ENCODE measurements at places on chromosomes 4 and X.

DNA sequence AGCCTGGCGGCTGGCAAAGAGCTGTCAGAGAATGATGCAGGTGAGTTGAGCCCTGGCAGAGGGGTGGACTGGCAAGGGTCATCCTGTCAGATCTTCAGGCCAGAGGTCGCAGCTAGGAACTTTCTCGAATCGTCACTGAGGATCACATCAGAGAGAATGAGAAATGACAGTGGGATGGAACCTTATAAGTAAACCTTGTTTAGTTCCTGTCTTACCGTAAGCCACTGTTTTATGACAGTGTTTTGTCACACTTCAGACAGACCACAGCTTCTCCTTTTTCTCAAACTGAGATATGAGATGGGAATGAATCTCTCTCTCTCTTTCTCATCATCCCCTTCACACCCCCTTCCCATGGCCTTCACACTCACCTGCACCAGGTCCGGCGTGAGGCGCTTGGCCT lies 9.3 kb downstream of the DIPK2B start:
- no peak for DNase-seq

DNA sequence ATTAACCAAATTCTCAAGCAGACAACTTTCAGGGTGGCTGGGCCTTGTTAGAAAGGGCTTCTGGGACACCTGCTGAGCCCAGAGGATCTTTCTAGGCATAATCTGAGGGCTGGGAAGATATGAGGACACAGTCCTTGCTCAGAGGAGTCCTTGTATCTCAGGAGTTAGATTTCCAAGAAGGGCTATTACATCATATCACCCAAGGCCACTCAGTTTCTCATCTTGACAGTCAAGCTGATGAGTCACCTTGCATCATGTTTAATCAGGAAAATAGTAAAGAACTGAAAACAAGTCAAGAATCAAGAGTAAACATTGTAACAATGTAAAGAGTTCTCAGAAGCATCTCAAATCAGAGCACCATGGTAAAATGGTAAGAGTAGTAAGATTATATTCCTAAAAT lies 4.0 kb downstream of the PCYT1B start:
- no peak for DNase-seq

- DNase-seq, result no peak
Measured at GRCh38 chr4:113869743-113870375, 108.3 kb upstream of the CAMK2D start.

GRCh38 chr4:53461244-53461643 lies 83.8 kb downstream of the FIP1L1 start:
- DNase-seq, result no peak

DNA sequence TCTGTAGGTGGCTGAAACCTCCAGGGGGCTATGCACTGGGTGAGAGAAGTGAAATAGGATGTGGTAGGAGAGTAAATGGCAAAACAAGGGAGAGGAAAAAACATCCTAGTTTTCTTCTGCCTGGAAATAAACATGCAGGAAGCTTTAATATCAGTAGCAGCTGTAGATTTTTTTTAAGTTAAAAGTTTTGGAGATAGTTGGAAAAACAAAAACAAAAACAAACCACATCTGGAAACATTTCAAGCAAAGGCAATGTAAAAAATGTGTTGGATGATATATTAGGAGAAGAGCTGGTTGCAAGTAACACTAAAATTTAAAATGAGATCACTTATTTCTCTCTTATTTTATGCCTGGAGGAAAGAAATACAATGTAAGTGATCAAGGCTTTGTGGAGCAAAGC lies 388.0 kb downstream of the SPRY1 start:
- no peak for DNase-seq

DNA sequence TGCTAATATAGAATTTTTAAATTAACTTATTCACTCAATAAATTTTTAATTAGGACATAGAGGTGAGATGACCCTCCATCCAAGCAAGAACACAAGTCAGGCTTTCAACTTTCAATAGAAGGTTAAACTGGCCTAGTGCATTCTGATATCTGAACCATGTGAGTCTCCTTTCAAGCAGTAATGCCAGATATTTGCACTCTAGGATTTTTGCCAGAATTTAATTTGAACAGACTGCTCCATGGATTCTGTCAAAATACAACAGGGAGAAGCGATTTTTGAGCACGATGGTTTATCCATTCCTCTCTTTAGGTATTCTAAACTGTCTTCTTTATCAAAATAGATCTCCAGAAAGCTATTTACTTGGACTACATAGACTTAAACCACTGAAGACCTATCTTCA lies 72.0 kb upstream of the DCLK2 start:
- no peak for DNase-seq

GRCh38 chrX:118116713-118117550 lies at the start of gene KLHL13:
Gene KLHL13, minus strand, starts transcription at chrX:118116810. Its CDS starts 88,337 bp downstream, at chrX:118028473.
- peak; percentile 67 for DNase-seq

- no peak for DNase-seq
Measured at GRCh38 chr4:148454835-148455234, 12.6 kb upstream of the NR3C2 start.

GRCh38 chr4:168585168-168586091 lies 88.6 kb downstream of the PALLD start:
- peak; percentile 75 for DNase-seq

GRCh38 chr4:13067077-13067476 lies 417.1 kb downstream of the RAB28 start:
- no peak for DNase-seq

GRCh38 chr4:7546809-7547367 lies 112.2 kb upstream of the PSAPL1 start:
- no peak for DNase-seq

DNA sequence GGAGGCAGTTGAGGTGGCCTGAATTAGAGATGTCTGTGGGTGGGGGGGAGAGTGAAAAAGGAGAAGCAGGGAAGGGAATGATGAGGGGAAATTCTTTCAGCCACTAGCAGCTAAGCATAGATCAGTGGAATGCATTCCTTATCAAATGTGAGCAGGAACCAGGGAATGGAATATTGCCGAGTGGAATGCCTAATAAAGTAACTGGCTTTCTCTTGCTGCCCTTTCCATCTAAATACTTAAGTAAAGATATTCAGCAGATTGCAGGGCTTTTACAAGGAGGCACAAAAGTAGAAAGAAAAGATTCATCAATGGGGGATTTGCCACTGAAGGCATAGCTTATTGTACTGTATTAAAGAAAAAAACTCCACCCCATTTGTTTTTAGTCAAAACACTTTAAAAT lies 263.0 kb upstream of the RPS6KA3 start:
- no peak for DNase-seq

- DNase-seq, result no peak
Measured at GRCh38 chr4:170386511-170386910, 296.8 kb upstream of the AADAT start.

- DNase-seq, result no peak
Measured at GRCh38 chr4:183181081-183181480, 82.0 kb downstream of the WWC2 start.
